ENCODE measurements at places on chromosomes 2 and 18. TPM values are rescaled to one million over a fixed set of nuclear protein-coding genes. Genes with fewer than 3 reads are reported as not detected.

ZNF804A gene
- 8.0 TPM for total RNA-seq

ABCG5 gene
- total RNA-seq: not detected

LIPG gene
- total RNA-seq: 2.2 TPM

CYS1 gene
- 21.3 TPM for total RNA-seq

TOGARAM2 gene
- 0.03 TPM for total RNA-seq

GRCh38 chr2:70123051-70123828 lies 36.0 kb downstream of the PCBP1 start:
- H3K27ac ChIP-seq: no peak overlapping the region
- no peak for DNase-seq
- H3K27me3 ChIP-seq: no peaks in the 10 kb centered on the region

DNA sequence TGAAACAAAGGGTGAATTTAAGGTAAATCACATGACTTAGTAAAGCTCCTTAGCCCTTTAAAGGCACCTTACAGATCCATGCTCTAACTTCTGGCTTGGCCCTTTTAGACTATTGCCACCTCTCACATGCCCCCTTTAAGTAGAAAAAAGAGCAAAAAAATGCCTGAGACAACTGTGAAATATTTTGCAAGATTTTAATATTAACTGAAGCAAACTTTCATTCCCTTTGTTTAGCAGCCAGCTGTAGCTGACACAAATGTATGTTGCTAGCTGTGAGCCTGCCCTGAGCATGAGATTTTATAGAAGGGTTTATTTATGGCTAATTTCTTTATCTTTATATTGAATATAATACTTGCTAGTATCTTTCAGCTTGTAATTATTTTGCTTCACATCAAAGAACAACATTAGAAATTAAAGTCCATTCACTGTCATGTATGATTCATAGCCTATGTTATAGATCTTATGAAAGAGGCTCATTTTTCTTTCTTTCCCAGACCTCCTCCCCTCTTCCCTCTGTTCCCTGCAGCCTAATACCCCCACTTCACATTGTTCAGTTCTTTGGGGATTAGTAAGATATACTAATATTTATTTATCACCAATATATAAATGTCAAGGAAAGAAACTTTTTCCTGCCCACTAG lies 637.2 kb upstream of the ZEB2 start:
- H3K27me3 ChIP-seq: no peaks in the 10 kb centered on the region
- peaks cover 15% of the 10 kb centered on the region for H3K4me1 ChIP-seq
- DNase-seq: no peak
- H3K27ac ChIP-seq: 0 out of 2 replicates have a peak overlapping the region, but pooled peaks have one; percentile 8

DNA sequence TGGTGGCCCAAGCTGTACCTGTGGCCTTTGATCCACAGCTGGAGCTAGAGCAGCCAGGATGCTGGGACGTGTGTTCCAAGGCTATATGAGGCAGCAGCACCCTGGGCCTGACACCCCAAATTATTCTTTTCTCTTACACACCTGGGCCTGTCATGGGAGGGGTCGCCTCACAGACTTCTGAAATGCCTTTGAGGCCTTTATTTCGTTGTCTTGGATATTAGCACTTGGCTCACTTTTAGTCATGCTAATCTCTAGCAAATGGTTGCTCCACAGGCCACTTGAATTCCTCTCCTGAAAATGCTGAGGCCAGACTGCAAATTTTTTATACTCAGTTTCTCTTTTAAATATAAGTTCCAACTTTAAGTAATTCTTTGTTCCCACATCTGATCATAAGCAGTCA lies 22.0 kb upstream of the IL1R2 start:
- no peak overlapping the region for H3K4me3 ChIP-seq
- H3K27me3 ChIP-seq: no peaks in the 10 kb centered on the region
- H3K4me1 ChIP-seq: peaks cover 38% of the 10 kb centered on the region

DNA sequence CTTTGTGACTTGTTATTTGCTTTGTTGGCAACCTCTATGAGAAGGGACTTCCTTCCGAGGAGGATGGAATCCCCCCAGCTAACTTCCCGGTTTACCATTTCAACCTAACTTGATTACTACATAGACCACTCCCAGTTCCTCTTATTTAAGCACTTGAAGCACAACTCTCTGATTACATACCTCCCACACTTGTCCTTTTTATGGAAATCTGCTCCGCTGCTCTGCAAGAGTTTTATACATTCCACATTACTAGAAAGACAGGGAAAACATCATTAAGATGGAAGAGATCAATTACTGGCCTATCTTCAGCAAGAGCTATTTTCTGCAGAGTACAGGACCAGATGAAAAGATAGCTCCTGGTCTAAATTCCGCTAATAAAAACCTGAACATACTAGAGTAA lies 160.0 kb upstream of the PGAP1 start:
- H3K36me3 ChIP-seq: no peaks in the 10 kb centered on the region
- no peaks in the 10 kb centered on the region for H3K27me3 ChIP-seq
- no peak overlapping the region for H3K4me3 ChIP-seq

- H3K27ac ChIP-seq: no peak overlapping the region
- H3K4me1 ChIP-seq: no peaks in the 10 kb centered on the region
- H3K36me3 ChIP-seq: no peaks in the 10 kb centered on the region
Observed at GRCh38 chr2:209253544-209253943, 170.3 kb upstream of the MAP2 start.

- no peaks in the 10 kb centered on the region for H3K36me3 ChIP-seq
- no peak overlapping the region for H3K4me3 ChIP-seq
- H3K4me1 ChIP-seq: no peaks in the 10 kb centered on the region
- no peak overlapping the region for H3K27ac ChIP-seq
- no peak for DNase-seq
- no peaks in the 10 kb centered on the region for H3K27me3 ChIP-seq
Observed at GRCh38 chr2:19185086-19185485, 173.3 kb downstream of the OSR1 start.

GRCh38 chr2:64212346-64212745 lies 68.1 kb upstream of the PELI1 start:
- peak; percentile 62 for DNase-seq
- H3K4me1 ChIP-seq: peaks cover 38% of the 10 kb centered on the region
- H3K27ac ChIP-seq: no peak overlapping the region
- no peak overlapping the region for H3K4me3 ChIP-seq

- no peaks in the 10 kb centered on the region for H3K27me3 ChIP-seq
- no peak for DNase-seq
- no peaks in the 10 kb centered on the region for H3K36me3 ChIP-seq
- H3K27ac ChIP-seq: no peak overlapping the region
Observed at GRCh38 chr2:118803012-118803411, 44.4 kb downstream of the EN1 start.

GRCh38 chr18:8943900-8944870 lies 158.3 kb upstream of the NDUFV2 start:
- DNase-seq: no peak
- H3K27me3 ChIP-seq: no peaks in the 10 kb centered on the region
- H3K36me3 ChIP-seq: no peaks in the 10 kb centered on the region
- no peak overlapping the region for H3K4me3 ChIP-seq
- peaks cover 70% of the 10 kb centered on the region for H3K4me1 ChIP-seq
- peak overlapping the region; percentile 94 for H3K27ac ChIP-seq

GRCh38 chr2:145753966-145754365 lies 1234.0 kb upstream of the ZEB2 start:
- no peaks in the 10 kb centered on the region for H3K27me3 ChIP-seq
- DNase-seq: no peak
- H3K4me1 ChIP-seq: peaks cover 36% of the 10 kb centered on the region
- no peak overlapping the region for H3K27ac ChIP-seq
- H3K36me3 ChIP-seq: no peaks in the 10 kb centered on the region
- H3K4me3 ChIP-seq: no peak overlapping the region

- H3K27ac ChIP-seq: no peak overlapping the region
- H3K4me3 ChIP-seq: no peak overlapping the region
- no peaks in the 10 kb centered on the region for H3K4me1 ChIP-seq
- no peak for DNase-seq
- peaks cover 32% of the 10 kb centered on the region for H3K36me3 ChIP-seq
Observed at GRCh38 chr2:88585969-88586368, 41.3 kb downstream of the EIF2AK3 start.

- no peaks in the 10 kb centered on the region for H3K4me1 ChIP-seq
- no peak overlapping the region for H3K27ac ChIP-seq
- no peaks in the 10 kb centered on the region for H3K27me3 ChIP-seq
- DNase-seq: no peak
- no peak overlapping the region for H3K4me3 ChIP-seq
- H3K36me3 ChIP-seq: no peaks in the 10 kb centered on the region
Observed at GRCh38 chr2:164449706-164450105, 171.6 kb downstream of the GRB14 start.

DNA sequence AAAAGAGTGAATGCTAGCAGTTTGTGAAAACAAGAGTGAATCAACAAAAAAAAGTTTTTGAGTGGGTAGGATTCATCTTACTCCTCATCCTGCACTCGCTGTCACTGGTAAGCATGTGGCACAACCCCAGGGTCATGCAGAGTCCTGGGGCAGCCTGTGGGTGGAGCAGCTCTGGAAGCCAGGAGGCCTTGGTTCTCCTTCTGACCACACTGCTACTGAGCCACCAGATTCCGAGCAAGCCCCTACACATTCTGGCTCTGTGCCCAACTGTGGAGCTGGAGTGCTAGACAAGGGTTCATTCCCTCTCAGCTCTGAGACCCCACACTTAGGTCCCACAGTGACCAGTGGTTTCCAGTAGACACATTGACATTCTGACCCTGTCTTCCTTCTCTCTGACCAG lies 670.6 kb downstream of the BCL11A start:
- no peaks in the 10 kb centered on the region for H3K27me3 ChIP-seq
- H3K4me1 ChIP-seq: no peaks in the 10 kb centered on the region
- no peaks in the 10 kb centered on the region for H3K36me3 ChIP-seq
- no peak overlapping the region for H3K4me3 ChIP-seq

Data from SJSA1 (cell line).